ENCODE measurements at places on chromosomes 6 and 20.

DNA sequence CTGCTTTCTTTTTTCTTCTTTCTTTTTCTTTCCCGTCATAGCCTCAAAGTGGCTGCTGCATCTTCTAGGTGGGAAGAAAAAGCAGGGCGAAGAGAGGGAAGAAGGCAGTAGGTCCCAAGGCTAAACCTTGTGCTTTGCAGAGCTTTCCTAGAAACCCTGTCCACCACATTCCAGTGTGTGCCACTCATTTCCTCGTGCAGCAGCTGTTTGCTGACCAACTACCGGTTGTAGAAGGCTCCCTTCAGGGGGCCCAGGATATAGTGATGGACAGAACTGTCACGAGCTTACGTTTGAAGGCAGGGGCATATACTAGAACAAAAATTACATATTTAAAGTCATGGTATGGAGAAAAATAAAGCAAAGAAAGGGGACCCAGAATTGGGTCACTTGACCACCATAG, 103.0 kb downstream of the SASH1 start:
- DNase-seq = no peak

- DNase-seq = no peak
These were observed 15.2 kb upstream of the GDAP1L1 start for GRCh38 chr20:44231713-44232468.

DNA sequence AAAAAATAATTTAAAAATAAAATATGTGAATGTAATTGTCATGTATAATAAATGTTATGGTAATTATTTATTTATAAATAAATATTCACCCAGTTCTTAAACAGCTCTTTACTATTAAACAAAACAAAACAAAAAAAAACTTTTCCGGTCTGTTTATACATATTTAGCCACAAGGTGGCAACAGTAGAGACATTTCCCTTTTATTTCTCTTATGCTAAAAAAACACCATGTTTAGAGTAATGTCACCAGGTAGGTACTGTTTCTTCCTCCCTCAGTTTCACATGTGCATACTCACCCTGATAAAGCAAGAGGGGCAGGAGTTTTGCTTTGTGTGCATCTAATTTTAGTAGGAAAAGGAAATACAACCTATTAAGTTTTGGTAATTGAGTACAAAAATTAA, 610.4 kb upstream of the IMPG1 start:
- DNase-seq = no peak

DNA sequence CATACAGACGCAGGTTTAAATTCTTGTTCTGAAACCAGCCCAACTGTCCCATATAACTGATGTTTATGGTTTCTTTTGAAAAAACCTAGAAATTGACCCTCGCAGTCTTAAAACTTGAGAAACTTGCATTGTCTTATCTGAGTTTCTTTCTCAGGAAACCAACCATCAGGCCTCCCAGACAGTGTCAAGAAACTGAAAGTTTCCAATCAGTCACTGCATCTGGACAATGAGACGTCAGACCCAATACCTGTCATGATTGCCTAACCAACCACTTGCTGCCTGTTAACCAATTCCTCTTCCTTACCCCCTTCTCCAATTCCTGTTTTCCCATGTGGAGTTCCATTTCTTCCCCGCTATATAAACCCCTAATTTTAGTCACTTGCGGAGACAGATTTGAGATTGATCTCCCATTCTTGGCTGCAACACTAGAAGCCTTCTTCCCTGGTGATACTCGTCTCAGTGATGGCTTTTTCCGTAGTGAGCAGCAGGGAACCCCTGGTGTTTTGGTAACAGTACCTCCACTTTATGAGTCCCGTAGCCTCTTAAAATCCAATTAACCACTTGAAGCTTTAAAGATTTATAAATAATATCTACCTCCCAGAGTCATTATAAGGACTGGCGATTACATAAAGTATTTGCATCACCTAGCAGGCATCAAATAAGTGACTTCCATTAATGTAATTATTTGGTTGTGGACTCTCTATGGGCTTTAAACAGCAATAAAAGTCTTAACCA, 49.3 kb downstream of the GPR63 start:
- DNase-seq = no peak

- DNase-seq = peak; percentile 2
These were observed 182.7 kb upstream of the SALL4 start for GRCh38 chr20:51985013-51985415.

- DNase-seq = no peak
These were observed 20.8 kb downstream of the ADGRG6 start for GRCh38 chr6:142322504-142323198.

- no peak for DNase-seq
These were observed 56.5 kb downstream of the TCP11 start for GRCh38 chr6:35084511-35085203.

DNA sequence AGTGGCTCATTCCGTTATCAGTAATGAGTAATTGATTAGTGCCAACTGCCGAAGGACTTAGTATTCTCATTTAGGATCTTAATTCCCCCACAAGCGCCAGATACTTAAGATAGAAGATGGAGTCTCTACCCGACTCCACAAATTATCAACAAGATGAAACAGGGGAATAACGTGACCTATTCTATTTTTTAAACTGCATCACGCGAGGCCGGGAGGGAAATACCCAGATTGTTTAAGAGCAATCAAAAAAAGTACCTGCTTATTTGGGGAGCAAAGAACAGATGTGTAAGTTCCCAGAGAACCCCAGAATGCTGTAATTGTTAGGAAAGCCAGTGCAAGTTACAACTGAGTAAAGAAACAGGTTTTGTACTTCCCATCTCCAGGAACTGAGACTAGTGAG, 1.1 kb upstream of the MAP3K5 start:
- no peak for DNase-seq

DNA sequence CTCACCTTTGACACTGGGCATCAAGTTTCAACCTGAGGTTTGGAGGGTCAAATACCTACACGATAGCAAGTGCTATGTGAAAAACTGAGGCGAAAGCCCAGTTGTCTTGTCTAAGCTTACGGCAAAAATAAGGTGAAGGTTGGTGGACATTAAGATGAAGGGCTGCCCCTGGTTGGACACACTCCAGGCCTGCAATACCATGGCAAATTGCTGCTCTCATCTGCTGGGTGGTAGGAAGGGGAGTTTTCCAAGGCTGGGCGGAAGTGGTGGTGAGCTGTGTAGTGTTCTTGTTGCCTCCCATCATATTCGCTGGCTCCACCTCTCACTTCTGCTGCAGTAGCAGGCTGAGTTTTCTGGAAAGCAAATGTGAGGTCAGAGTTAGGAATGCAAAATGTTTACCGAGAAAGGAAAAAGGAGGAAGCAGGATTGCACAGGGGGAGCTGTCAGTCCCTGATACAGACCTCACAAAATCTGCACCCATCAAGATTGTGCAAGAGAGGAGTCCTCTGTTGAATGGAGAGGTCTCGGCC, 33.7 kb downstream of the SCP2D1 start:
- DNase-seq = no peak

DNA sequence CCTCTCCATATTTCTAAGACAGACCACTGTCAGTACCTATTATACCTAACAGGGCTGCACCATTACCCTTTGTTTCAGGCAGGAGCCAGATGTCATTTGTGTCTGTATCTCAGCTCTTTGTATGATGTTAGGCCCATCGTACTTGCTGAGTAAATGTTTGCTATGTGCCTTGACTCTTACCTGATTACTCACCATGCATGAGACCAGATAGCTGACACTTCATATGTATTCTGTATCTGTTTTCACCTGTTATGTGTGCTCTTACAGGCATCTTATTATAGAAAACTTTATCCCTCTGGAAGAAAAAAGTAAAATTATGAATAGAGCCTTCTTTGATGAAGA, 31.7 kb upstream of the ASXL1 start:
- DNase-seq = no peak

DNA sequence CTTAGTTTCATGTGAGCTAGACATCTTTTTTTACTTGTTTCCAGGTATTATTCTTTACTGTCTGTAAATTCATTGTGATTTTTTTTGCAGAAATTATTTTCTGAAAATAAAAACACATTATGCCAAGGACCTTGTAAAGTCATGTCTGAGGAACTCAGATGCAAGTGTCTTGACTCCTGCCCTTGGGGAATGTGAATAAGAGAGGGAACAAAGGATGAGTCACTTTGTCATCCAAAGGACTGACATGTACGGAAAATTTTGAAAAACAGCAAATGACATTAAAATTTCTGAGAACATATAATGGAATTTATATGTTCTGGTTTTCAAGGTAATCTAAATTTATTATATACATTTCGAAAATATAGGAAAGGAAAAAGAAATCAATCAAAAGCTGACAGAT, 660.4 kb downstream of the CD109 start:
- no peak for DNase-seq

- peak; percentile 15 for DNase-seq
These were observed 103.6 kb downstream of the PAX1 start for GRCh38 chr20:21808863-21809664.

- no peak for DNase-seq
These were observed 10.1 kb downstream of the CRYBG1 start for GRCh38 chr6:106370639-106371038.

DNA sequence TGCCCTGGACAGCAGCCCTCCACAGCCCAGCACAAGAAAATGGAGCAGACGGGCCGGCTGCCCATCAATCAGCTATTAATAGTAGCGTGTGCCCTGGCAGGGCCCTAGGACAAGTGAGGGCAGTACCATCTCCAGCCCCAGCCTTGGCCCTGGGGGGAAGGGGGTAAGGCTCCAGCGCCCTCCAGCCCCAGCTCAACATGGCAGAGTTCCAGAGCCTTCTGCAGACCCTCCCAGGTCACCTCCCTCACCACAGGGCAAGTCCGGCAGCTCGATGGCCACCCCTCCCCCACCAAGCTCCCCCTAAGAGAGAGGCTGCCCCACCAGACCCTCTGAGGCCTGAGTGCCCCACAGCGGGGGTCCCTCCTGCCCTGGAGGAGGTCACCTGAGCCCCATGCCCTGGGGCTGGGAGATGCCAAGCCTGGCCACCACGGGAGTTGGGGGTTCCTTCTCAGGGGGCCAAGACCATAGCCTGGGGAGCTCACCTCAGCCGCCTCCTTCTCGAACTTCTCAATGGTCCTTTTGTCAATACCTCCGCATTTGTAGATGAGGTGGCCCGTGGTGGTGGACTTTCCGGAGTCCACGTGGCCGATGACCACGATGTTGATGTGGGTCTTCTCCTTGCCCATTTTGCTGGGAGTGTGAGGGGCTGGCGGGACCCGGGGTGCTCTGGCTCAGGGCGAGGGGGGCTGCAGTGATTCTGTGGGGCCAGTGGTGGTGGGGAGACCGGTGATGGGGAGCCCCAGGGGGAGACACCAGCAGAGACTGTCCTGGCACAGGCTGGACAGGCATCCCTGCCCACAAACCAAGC, 1.5 kb downstream of the EEF1A2 start:
- no peak for DNase-seq

DNA sequence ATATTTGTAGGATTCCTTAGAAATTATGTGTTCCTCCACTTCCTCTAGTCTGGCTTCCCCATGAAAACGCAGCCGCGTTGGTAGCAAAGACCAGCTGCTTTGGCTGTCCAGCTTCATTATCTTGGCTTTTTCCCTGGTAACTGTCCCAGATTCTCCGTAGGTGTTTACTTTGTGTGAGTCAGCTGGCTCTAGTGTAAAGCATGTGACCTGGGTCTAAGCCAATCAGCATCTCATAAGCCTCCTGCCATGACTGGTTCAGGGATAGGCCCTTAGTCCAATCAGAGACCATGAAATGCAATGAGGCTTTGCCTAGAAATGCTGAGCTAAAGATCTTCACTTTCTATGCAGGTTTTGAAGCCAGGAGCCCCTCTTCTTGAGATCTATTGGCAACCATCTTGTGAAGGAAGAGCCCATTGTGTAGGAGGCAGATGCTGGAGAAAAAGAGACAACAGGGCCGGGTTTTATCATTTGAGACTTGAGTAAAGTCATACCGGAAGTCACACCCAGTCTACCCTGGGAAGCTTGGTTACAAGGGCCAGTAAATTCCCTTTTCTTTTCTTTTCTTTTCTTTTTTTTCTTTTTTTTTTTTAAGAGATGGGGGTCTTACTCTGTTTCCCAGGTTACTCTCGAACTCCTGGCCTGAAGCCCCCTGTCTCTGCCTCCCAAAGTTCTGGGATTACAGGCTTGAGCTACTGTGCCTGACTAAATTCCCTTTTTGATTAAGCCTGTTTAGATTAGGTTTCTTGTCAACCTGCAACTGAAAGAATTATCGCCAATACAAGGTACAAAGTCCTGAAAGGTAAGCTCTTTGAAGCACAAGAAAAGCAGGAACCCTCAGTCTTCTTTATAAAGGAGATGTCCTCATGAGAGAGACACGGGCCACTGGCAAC, 256.5 kb upstream of the RREB1 start:
- DNase-seq = peak; percentile 41

DNA sequence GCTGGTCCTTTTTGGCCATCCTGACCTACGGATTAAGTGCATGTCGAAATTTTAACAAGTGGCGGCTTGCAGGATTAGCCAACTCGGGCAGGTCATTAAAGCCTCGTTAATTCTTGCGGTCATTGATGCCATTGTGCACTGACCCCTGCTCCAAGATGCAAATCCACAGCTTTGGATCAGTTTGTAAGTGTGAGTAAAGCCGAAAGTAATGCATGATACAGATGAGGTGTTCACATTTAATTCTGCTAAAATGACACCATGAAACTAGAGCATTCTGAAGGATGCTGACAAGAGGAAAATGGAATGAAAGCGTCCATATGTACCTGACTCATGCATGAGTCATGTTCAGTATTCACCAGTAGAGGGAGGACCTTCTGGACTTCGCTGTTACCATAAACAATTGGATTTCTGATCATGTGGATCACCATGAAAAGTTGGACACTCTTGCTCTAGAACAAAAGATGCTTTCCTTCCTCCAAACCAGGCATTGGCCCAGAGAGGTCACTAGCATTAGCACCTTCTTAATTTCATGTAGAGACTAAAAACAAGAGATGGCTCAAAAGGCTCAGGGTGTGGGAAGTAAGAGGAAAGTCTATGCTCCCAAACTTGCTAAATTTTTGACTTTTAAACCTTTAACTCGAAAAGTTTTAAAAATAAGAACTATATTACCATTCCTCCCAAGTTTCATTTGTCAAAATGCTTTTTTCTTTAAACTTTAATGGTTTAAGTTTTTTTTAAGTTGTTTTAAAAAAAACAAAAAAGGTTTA, 48.0 kb downstream of the MUC22 start:
- peak; percentile 87 for DNase-seq

GRCh38 chr6:142721215-142721920, 223.6 kb downstream of the HIVEP2 start:
- no peak for DNase-seq

DNA sequence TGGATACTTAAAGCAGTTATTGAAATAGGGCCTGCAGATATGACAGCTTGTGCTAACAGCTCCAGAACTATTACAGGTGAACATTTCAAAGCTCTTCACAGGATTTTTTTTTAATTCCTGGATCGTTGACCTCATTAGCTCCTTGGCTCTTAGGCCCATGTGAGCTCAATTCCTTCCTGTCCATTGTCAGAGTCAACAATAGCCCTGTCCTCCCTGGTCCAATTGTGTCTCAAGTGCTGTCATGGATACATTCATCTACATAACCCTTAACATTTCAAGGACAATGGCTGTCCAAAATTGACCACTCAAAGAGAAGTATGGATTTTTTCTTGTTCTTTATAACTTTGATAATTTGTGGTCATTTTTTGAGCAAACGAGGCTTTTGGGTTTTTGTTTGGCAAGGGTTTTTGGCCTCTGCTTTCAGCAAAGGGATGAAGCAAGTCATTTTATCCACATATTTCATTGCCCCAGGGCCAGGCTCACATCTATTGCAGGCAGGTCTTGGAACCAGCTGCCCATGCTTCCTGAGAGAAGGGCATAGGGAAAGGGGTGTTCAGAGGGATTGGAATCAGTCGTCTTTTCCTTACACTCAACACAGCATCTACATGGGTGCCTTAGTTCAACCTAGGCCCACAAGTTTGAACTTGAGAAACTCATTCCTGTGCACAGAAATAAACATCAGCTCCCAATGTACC, 282.1 kb downstream of the TPBG start:
- no peak for DNase-seq
